ENCODE measurements at places on chromosomes 7 and 10.

DNA sequence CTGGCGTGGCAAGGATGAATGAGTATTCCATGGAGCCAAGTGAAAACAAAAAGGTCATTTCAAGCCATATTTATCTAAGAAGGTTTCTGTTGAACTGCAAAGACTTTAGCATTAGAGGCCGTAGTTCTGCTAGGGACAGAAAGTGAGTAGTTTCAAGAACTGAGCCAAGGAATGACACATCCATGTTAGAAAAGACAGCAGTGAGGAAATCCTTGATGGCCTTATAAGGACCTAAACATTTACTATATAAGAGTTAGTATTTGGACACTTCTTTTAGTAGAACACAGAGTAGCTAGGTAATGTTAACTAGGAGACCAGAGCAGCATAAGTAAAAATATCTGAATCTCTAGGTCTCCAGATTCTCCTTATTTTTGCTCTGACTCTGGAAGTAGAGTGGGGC lies 329.8 kb upstream of the SEMA3D start:
- DNase-seq, result no peak

DNA sequence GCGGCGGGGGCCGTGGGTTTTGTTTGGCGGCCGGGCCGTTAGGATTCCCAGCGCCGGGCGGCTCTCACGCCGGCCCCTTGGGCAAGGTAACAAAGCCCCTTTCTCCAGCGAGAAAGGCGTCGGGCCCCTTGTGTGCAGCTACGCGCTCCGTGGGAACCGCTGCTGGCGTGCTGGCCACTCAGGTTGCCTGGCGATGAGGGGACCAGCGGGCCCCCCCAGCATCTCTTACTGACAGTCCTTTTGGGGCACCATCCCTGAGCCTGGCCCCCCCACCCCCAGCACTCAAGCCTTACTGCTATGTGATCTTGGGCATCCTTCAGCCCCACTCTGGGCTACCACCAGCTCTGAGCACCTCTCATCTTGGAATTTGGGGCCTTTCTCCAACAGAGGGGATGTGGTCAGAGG lies 1.8 kb downstream of the LFNG start:
- DNase-seq, result no peak

DNA sequence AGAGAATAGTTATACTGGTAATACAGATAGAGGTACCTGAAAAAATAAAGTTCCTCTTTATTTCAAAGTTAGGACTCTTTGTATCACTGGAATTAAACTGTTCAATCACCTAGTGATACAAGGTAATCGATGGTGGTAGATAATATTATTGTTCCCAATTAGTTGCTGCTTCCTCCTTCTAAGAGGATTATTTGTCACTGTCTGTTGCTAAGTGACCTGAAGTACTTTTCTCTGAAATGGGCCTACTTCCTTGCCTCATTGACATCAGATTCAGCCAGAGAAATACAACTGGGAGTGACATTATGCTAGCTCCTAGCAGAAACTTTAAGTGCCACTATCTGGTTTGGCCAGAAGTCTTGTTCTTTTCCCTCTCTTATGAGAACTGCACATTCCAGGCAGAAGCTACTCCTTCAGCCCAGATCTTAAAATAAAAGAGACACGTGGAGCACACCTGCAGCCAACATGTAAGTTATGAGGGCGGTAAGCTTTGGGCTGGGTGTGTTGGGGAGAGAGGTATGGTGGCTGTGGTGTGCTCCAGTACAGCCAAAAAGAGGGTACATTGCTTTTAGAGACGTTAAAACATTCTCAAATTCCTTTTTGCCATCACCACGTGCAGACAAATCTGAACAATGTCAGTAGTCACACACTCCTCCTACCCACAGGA lies 54.8 kb downstream of the MINDY3 start:
- DNase-seq, result no peak

DNA sequence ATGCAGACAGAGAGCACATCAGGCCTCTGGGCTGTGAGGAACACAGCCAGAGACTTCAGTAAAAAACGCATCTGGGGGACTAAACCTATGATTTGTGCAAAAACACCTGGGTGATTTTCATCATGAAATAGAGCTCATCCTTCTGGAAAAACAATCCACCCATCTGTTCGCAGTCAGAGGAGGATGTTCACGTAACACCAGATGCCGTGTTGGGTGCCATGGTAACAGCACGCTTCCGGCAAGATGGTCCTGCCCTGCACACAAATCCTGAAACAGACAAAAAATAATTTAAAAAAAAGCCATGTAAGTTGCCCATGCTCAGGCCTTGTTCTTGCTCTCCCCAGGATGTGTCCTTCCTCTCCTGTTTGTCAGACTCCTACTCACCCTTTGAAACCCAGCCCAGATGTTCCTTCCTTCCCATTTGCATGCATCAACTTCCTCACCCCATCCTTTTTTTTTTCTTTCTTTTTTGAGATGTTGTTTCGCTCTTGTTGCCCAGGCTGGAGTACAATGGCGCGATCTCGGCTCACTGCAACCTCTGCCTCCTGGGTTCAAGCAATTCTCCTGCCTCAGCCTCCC lies 28.3 kb upstream of the GNA12 start:
- DNase-seq, result no peak

DNA sequence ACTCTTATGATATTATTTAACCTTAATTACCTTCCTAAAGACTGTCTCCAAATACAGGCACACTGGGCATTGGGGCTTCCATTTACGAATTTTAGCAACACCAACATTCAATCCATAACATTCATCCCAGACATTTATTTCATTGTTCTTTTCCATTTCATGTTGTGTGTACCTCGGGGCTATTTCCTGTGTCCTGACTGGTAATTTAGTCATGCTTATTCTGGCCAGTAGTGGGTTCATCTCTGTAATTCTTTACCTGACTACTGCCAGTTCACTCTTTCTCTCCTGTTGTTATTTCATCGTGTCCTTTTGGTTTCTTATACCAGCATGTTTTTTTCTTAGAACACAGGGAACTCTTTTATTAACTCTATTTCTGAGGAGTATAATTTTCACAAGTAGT lies 225.7 kb downstream of the PLXDC2 start:
- DNase-seq, result no peak

- DNase-seq, result no peak
These were observed 59.3 kb downstream of the FAM13C start for GRCh38 chr10:59303018-59303417.

GRCh38 chr10:105268961-105269360 lies 627.9 kb downstream of the SORCS3 start:
- no peak for DNase-seq

GRCh38 chr7:99124751-99125504 lies 19.0 kb downstream of the SMURF1 start:
- DNase-seq, result no peak

DNA sequence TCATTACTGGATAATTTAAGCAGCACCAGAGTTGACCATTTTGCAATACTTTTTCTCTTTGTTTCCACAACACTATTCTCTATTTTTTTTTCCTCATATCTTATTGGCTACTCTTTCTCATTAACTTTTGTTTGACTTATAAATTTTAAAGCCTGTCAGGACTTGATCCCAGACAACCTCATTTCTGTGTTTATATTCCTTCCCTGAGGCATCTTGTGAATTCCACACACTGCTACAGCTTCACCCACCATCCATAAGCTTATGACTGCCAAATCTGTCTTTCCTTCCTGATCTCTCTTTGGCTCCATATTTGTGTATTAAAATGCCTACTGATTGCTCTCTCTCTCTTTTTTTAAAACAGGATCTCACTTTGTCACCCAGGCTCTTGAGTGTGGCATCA lies 124.6 kb upstream of the MBL2 start:
- no peak for DNase-seq

- no peak for DNase-seq
These were observed 57.2 kb downstream of the CALML3 start for GRCh38 chr10:5581670-5582566.

DNA sequence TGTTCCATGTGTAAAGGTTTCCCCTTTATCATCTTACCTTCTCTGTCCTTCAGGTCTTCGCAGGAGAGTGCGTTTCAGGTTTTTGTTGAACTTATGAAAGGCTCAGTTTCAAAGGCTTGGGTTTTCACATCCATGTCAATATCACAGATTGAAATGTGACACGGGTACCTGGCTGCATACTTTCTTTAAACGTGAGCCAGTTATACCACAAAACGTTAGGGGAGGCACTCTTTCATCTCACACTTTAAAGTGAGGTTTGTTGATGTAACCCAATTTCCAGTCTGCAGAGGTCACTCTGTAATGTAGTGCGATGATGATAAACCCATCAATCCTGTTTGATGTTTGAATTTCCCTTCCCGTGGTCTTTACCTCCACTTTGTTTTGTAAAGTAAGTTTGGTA lies 506.9 kb downstream of the SUGCT start:
- no peak for DNase-seq

DNA sequence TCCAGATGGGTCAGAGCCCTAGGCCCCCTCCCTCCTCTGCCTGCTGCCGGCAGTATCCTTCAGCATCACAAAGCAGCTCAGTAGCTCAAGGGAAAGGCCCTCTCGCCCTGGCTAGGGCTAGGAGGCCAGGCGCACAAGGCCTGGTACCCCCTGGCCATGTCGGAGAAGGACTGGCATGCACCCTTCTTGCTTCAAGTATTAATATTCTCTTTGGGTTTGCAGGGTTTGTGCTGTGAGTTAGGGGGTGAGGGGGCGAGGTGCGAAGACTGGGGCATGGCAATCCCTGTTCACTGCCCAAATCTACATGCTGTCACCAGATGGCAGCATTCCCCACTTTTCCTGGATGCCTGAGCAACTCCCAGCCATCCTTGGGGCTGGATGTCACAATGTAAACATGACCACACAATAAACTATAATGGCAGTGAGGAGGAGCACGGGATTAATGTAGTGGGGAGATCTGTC lies 105.2 kb downstream of the NEURL1 start:
- peak; percentile 23 for DNase-seq

- DNase-seq, result no peak
These were observed 13.0 kb upstream of the HUS1 start for GRCh38 chr7:47992446-47992845.

DNA sequence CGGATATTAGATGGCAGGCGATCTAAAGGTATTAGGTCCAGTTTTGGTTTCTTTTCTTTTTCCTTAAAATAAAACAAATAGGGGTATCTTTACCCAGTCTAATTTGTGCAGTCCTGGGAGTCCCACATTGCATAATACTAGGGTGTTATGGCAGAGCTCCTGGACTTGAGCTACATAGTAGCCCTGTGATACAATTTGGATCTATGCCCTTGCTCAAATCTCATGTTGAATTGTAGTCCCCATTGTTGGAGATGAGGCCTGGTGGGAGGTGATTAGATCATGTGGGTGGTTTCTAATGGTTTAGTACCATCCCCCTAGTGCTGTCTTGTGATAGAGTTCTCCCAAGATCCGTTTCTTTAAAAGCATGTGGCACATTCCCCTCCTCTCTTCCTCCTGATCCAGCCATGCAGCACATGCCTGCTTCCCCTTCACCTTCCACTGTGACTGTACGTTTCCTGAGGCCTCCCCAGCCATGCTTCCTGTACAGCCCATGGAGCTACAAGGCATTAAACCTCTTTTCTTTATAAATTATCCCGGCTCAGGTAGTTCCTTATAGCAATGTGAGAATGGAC lies 141.9 kb downstream of the RPS24 start:
- DNase-seq, result no peak

DNA sequence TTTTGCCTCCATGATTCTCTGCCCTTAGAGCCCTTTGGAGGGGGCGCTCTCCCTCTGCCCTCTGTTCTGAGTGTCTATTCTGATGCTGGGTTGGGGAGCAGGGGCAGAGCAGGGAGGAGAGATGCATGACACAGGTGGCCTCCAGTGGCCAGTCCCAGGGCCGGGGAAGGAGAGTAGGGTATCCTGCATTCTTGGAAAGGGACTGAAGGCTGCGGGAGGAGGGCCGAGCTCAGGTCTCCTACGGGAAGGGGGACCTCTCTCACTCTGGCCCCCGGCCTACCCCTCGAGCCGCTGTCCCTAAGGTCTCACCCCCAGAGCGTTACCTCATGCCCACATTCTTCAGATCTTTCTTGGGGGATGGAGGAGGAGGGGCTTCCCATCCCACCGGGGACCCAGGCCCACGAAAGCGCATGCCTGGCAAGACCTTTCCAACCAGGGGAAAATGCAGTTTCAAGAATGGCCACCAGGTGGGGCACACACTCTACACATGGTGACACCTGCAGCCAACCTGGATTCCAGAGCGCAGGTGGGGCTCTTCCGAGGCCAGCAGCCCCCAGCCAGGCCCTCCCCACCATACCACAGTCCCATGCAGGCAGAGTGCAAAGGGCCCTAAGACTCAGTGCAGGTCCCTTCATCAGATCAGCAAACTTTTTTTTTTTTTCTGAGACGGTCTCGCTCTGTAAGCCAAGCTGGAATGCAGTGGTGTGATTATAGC lies 86.4 kb downstream of the MYL10 start:
- DNase-seq, result peak; percentile 32

GRCh38 chr7:114062810-114063209 lies 144.0 kb upstream of the PPP1R3A start:
- DNase-seq, result no peak

DNA sequence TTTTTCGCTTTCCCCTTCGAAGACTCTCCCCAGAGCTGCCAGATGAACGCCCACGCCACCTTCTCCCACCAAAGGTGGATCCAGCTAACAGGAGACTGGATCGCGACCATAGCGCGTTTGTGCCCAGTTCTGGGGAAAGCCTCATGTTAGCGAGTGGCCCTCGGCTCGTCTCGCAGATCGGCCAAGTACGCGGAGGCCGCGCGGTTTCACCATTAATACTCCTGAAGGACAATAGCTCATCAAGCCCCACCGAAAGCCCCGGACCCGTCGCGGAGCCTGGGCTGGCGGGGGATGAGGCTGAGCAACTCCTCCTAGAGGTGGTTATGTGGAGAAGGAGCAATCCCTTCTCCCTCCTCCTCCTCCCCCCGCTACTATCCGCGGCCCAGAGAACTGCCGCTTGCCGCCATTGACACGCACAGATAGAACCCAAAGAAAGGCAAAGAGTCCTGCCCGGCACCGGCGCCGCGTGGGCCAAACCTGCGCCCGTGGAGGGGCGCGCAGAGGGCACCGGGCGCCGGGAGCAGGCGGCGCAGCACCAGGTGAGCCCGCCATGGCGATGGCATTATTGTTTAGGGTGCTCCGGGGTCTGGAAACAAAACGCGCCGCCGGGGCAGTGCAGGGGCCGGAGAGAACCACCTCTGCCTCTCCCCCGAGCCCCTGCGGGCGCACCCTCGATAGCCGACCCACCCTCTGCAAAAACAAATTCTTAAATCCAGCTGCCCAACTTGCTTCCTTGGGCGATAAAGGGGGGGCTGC lies at the start of gene MACROH2A2:
Gene MACROH2A2 (plus strand): TSS at position 385 of the 756 bp plus-strand sequence. CDS start 22,813 bp downstream, outside the sequence.
- DNase-seq, result peak; percentile 65

DNA sequence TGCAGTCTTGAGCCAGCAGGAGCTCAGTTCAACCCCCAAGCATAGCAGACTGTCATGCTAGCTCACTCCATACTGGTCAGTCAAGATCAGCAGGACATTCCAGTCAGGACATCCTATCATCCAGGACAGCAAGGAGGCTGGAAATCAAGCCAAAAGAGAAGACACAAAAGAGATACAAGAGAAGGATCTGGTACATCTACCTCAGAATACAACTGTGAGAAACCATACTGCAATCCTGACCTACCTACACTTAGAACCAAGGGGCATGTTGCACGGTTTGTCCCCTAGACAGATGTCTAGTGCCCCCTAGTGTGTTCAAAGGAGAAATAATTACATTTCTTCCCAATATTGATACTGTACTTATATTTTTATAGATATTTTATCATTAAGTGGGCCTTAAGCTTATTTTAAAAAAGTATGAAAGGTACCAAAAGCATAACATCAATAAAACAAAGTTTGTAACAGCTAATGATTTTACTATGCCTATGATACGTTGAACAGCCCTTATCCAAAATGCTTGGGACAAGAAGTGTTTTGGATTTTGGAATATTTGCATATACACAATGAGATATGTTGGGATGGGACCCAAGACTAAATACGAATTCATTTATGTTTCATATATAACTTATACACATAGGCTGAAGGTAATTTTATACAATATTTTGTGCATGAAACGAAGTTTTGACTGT lies 26.7 kb downstream of the ERCC6 start:
- DNase-seq, result peak; percentile 21
